ENCODE measurements at places on chromosomes 2 and 18.

- peak; percentile 68 for DNase-seq
These were observed 6.8 kb downstream of the TFPI start for GRCh38 chr2:187547353-187547979.

- no peak for DNase-seq
These were observed 46.9 kb upstream of the STRN start for GRCh38 chr2:37013315-37013641.

DNA sequence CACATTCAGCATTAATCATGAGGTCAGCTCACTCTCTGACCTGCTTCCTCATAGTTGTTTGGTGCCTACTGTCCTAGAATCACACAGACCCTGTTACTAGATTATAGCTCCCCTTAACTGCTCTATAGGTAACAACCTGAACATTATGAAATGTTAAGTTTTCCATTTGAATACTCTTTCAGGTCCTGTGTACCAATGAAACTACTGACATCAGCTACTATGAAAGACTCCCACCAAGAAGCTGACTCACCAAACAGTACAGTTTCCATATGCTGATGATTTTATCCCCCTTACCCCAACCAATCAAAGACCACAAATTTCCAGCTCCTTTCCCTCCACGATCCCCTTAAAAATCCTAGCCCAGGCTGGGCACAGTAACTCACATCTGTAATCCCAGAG is 56.3 kb downstream of the SRBD1 start:
- DNase-seq = no peak

- DNase-seq = peak; percentile 86
These were observed 74.3 kb upstream of the SLC1A4 start for GRCh38 chr2:64914735-64915509.

GRCh38 chr2:191607096-191607495 is 70.8 kb upstream of the NABP1 start:
- DNase-seq = peak; percentile 22

DNA sequence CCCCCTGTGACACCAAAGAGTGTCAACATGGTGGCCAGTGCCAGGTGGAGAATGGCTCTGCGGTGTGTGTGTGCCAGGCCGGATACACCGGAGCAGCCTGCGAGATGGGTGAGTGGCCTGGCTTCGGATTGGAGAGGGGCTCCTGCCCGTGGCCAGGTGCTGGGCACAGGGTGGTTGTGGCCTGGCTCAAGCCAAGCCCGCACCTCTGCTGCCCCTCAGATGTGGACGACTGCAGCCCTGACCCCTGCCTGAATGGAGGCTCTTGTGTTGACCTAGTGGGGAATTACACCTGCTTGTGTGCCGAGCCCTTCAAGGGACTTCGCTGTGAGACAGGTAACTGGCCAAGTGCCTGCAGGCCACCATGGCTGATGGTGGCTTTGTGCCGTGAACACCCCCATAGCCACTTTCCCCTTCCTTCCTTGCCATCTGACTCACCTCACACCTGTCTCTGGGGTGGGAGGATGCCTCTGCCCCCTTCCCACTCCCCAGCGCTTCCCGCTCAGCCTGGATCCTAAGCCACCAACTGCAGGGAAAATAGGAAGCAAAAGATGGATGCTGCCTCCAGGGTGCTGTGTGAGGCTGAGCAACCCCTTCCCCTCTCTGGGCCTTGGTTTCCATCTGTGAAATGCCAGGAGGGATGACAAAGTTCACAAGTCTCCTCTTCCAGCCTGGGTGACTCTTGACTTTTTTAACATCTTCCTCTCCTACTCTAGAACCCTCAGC is 41.8 kb downstream of the SNED1 start:
- no peak for DNase-seq

GRCh38 chr2:72214429-72215143 is 66.9 kb upstream of the CYP26B1 start:
- no peak for DNase-seq

DNA sequence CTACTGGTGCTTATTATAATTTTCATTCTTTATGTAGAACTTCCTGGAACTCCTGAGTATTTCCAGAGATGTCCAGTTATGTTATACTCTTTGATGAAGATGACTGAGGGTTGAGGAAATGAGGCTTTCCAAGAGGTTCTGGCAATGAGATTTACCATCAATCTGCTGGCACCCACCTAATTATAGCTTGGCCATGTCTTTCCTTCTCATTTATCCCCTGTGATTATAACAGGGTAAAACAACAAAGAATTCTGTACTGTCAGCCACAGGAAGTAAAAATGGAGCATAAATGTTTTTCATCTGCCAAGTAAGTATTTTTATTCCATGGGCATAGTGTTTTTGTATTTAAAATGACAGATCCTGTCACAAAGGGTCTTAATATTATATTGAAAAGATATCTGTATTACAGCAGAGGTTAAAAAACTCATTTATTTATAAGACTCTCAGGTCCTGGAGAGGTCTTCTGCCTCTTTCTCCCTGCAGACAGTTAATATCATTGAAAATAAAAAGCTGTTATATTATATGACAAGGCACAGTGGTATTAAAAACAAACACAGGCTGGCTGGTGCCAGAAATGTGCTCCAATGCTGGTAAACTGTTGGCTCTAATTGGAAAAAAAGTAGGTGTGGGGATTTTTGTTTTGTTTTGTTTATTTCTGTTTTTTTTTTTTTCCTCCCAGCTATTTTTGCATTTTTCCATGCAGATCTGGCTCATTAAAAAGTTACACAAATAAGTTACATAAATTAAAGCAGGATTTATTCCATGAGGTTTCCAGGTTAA is 1764.1 kb upstream of the CELF4 start:
- no peak for DNase-seq

DNA sequence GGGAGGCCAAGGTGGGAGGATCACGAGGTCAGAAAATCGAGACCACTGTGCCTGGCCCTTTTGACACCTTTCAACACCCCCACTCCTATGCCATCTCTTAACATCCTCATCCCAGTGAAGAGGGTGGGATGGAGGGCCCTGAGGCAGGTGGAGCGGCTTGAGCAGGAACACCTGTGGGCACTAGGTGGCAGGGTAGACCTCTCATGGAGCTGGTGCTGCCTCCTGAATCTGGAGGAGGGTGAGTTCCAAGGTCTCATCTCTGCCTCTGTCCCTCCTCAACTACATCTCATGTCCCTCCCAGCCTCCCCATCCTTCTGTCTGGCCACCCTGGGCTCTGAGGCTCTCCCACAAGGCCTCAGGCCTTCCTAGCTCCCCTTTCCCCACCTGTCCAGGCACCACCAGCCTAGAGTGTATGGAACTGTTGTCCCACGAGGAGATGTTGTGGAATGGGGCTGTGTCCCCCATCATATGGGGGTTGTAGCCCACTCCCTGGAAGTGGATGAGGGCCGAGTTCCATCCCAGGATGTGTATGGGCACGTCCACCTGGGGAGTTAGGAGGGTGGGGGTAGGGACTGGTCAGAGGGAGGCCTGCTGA is 17.0 kb upstream of the CRYBA2 start:
- peak; percentile 37 for DNase-seq

- peak; percentile 16 for DNase-seq
These were observed 95.3 kb downstream of the MREG start for GRCh38 chr2:215917953-215918620.

DNA sequence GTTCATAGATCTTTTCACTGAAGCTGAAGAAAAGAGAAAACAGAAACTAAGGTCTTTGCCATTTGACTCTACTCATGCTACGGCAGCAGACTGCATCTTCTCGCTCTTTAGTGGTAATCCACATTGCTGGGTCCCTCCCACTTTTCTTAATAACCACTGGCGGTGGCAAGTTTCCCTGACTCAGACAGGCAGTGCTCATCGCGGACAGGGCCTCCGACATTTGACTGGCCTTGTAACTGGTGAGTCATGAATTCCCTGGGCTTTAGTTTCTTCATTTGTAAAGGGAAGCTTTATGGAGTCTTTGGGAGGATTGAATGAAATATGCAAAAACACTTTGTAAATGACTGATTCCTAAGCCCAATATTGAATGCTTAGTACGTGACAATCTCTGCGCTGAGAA is 238.2 kb upstream of the RBBP8 start:
- peak; percentile 5 for DNase-seq

DNA sequence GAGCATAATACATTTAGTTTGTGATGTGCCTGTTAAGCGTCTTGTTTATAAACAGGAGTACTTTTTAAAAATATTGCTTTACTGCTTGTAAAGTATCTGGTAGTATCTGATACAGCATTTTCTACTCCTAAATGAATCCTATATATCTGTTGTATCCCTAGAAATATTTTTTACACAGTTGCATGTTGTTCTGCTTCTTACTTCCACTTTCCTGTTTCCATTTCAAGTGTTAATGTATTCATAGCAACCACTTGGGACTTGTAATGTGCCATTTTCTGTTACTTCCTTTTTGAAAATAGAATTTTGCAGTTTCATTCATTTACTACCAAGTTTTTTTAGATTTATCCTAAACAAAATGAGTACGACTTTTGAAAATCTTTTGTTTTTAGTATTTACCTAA is 24.9 kb downstream of the CCNT2 start:
- peak; percentile 77 for DNase-seq

DNA sequence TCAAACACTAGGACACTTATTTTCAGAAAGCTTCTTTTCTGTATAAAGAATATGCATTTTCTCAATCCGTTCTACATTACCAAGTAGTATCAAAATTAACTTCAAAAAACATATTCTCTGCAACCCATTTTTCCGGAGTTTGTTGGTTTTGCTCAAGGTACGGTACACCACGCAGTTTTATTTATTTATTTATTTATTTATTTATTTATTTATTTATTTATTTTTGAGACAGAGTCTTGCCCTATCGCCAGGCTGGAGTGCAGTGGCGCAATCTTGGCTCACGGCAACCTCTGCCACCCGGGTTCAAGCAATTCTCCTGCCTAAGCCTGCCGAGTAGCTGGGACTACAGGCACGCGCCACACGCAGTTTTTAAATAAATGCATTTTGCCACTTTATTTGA is 900.3 kb downstream of the CBLN2 start:
- no peak for DNase-seq

- DNase-seq = no peak
These were observed 54.2 kb downstream of the SEMA4F start for GRCh38 chr2:74708296-74708695.

GRCh38 chr2:180058993-180059392 is 51.9 kb upstream of the CWC22 start:
- no peak for DNase-seq

DNA sequence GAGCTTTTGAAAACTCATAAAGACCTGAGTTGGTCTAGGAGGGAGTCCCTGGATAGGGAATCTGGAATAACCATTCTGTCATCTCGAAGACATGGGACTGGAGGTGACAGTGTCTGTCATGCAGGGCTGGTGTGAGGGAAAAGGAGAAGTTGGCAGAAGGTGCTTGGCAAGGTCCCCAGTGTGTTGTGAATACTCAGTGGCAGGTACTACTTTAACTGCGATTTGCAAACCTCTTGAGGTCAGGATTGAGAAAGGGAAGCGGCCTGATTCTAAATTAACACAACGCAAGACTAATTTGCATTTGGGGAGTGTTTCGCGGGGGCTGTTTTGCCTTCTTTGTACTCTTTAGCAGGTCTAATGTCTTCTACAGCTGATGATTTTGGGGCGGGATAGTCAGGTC is 77.0 kb upstream of the TMEM200C start:
- DNase-seq = no peak

- DNase-seq = no peak
These were observed 194.9 kb upstream of the POU3F3 start for GRCh38 chr2:104658904-104659591.

- DNase-seq = peak; percentile 83
These were observed 192.8 kb upstream of the APCDD1 start for GRCh38 chr18:10261344-10262276.

GRCh38 chr2:218290316-218291261 is 1.7 kb downstream of the TMBIM1 start:
- DNase-seq = peak; percentile 79

- DNase-seq = no peak
These were observed 102.2 kb upstream of the CELF4 start for GRCh38 chr18:37667836-37668235.

DNA sequence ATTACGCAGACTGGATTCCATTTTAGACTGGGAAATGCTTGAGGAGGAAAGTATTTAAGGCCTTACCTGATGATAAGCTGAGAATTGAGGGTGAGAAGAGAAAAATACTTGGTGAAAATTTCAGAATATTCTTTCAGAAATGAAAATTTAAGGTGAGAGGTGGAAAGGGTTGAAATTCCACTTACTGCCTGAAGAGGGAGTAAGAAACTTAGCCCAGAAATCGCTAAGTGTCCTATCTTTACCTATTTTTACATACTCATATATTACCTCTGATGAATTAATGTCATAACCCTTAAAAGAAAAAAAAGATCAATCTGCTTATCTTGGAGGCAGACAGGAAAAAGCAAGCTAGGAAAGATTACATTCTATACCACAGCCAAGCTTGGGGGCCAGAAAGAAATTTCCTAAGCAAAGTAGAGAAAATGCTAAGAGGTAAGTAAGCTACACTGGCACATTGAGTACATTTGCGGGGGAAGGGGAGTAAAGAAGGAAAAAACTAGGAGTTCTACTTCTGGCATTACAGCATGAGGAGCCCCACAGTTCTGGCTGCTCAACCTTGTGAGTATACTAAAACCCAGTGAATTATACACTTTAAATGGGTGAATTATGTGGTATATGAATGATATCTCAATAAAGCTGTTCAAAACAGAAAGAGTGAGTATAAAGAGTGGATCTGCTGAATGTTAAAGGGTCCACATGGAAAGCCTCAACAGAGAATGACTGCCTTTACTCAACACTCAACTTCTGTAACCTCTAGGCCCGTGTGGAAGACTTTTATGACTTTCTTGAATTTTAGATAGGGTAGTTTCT is 33.8 kb downstream of the SMC6 start:
- peak; percentile 28 for DNase-seq

DNA sequence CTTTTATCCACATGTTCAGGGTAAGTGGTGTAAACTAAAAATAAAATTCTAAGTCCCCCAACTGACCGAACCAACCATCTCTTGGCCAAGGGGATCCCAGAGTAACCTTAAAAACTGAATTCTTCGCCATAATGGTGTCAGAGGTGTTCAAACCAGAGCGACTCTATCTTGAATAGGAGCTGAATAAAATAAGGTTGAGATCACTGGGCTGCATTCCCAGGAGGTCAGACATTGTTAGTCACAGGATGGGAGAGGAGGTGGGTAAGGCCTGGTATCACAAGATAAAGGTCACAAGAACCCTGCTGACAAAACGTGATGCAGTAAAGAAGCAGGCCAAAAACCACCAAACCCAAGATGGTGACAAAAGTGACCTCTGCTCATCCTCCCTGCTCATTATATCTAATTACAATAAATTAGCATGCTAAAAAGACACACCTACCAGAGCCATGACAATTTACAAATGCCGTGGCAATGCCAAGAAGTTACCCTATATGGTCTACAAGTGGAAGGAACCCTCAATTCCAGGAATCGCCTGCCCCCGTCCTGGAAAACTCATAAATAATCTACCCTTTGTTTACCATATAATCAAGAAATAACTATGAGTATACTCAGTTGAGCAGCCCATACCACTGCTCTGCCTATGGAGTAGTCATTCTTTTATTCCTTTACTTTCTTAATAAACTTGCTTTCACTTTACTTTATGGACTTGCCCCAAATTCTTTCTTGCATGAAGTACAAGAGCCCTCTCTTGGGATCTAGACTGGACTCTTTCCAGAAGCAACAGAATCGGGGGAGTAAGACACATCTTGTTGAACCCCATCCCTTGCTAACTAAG is 302.4 kb downstream of the STK39 start:
- no peak for DNase-seq

- DNase-seq = no peak
These were observed 6.2 kb upstream of the SDC1 start for GRCh38 chr2:20231159-20231558.

GRCh38 chr2:10818984-10819383 is 6.4 kb upstream of the PDIA6 start:
- no peak for DNase-seq

GRCh38 chr2:73105511-73105971 is 7.2 kb downstream of the RAB11FIP5 start:
- no peak for DNase-seq
